Stimulated activated effector memory CD8-positive, alpha-beta T cell treated with anti-CD3 and anti-CD28 coated beads, Interleukin-12 subunit alpha, Interleukin-12 subunit beta, amount 100 ng/mL, for 72 hours (primary cell): ENCODE measurements at places on chromosomes 13 and 19.

DNA sequence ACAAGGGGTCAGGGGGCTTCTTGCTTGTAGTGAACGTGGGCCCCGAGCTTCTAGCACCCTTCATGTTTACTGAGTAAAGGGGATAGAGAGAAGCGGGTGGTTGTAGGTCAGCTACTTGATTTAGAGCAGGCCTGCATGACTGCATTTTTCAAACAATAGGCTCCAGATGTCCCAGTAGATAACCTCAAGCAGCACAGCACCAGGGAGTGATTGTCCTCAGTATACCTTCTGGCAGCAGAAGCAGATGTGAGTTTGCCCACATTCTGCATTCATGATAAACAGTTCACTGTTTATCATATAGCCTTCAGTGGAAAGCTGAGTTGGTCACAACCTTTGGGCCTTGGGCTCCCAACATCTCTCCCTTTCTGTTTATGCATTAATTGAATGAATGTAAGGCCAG lies 4.8 kb downstream of the ZNF439 start:
- no peak for DNase-seq

DNA sequence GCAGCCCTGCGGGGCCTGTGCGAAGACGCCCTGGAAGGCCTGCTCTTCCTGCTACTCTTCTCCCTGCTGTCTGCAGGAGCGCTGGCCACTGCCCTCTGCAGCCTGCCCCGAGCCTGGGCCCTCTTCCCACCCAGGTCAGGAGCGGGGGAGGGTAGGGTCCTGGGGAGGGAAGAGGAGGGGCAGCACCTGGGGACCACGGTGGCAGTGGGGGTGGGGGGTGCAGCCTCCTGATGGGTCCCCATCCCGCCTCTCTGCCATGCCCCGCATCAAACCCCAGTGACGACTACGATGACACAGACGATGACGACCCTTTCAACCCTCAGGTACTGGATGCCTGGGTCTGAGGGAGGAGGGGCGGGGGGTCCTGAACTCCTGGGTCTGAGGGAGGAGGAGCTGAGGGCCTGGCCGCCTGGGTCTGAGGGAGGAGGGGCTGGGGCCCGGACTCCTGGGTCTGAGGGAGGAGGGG lies 13.4 kb upstream of the LENG8 start:
- no peak for DNase-seq

- no peak for DNase-seq
These were observed 13.9 kb downstream of the SGTA start for GRCh38 chr19:2769218-2769617.

GRCh38 chr13:75782985-75783384 lies 146.9 kb downstream of the LMO7 start:
- DNase-seq, result no peak

DNA sequence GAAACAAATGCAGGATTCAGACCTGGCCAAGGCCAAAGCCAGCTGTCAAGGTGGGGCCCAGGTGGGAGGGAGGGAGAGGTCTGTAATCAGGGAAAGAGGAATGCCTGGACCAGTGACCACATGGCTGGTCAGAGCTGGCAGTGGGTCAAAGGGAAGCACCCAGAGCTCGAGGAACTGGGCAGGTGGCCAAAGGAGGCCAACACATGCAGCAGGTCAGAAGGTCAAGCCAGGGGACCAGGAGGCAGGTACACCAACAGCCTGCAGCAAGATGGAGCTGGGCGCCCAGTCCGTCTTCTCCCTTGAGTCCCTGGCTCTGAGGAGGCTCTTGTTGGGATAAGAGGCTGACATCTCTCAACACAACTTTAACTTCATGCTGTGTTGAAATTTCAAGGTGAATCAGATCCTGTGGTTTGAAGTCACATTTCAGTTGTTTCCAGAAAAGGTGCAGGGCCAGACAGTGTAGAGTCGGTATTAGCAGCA lies 17.1 kb downstream of the GPATCH1 start:
- DNase-seq, result no peak

DNA sequence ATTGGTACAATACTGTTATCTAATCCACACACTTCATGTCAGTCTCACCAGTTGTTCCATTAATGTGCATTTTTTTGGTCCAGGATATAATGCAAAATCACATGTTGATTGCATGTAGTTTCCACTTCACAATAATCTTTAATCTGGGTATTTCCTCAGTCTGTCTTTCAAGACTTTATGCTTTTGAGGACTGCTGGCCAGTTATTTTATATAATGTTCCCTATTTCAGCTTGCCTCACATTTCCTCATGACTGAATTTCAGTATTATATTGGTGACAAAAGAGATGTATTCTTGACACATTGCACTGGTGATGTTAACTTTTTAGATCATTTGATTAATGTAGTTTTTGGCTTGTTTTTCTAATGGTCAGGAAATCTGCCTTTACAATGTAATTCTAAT lies 368.3 kb downstream of the IRS2 start:
- no peak for DNase-seq

DNA sequence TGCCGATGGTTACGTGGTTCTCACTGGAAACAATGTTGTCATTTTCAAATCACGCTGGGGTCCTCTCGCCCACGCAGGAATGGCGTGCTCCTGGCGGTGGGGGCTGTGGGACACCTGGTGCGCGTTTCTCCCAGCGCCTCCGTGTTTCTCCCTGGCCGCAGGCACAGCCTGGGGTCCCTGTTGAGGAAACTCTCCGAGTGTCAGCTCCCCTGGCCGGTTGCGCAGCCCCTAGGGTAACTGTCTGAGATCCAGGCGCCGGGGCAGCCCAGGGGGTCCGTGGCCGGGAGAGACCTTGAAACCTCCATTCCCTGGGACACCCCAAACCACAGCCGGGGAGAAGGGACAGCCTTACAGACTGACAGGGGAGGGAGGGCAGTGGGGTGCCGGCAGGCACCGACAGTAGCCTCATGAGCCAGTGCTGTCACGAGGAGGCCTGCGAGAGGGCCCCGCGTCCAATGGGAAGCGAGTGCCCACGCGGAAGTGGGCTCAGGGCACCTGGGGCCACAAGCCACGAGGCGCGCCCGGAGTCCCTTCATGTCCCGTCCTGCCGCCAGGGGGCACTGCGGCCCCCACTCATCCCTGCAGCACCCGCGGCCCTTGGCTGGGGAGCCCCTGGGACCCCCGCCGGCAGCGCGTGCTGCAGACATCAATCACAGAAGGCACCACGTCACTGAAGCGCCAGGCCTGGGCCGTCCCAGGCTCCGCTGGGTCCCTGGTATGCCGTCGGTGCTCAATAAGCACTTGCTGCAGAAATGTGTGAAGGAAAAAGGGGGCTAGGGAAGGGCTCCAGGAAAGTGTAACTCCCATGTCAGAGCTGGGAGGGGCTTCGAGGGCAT lies 9.5 kb downstream of the ADAMTSL5 start:
- DNase-seq, result peak; percentile 63

DNA sequence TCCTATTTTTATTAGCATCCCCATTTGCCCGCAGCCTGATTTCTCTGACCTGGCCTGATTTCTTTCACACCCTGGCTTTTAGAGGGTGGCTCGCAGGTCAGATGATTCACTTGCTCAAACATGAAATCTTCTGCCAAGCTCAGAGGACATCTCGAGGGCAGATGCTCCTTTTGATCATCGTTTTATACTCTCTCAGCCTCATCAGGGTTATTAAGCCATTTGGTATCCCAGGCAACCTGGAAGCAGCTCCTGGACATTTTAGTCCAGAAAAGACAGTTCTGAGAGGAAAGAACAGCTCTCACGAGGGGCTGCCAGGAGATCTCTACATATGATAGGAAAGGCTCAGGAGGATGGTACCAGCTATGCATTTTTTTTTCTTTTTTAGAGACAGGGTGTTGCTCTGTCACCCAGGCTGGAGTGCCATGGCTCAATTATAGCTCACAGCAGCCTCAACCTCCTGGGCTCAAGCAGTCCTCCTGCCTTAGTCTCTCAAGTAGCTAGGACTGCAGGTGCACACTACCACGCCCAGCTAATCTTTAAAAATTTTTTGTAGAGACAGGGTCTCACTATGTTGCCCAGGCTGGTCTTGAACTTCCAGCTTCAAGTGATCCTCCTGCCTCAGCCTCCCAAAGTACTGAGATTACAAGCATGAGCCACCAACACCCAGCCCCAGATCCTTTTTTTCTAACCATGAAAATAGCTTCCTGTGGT lies 165.4 kb downstream of the KATNAL1 start:
- DNase-seq, result no peak

GRCh38 chr19:9836021-9836420 lies 903 bp downstream of the PIN1 start:
- no peak for DNase-seq

DNA sequence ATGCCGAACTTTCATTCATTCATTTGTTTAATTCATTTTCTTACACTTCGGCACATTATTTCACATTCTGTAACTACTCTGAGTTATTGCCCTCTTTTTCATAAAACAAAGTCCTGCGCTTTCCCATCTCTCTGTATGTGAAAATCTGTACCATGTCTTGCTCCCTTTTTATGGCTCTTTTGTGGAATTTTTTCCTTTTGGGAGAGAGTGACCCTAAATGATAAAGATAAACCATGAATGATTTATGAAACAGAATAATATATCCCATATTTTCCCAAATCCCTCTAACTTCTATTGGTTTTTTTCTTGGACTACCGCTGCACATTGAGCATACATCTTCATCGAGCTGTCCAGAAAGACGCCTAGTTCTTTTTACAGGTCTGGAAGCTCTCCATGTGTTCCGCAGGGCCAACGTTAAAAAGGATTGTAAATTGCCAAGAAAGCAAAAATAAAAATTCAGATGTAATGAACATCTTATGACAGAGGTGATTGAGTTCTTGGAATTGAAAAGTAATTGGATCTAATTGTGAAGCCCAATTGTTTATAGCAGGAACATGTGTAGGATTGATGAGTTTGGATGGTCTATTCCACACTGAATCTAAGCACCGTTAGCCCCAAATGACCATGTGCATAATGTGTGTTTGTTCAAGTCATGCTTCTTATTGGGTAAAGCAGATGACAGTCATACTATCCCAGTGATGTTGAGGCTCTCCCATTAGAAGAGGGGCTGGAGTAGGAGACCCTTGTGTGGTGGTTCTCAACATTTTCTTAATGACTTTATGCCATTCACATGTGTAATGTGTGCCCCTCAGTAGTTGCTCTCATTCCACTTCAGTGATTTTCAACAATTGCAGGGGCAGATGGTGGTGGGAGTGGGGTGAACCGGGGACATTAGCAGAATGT lies 378.9 kb downstream of the DLEU7 start:
- no peak for DNase-seq

GRCh38 chr13:53821632-53822031 lies 793.0 kb downstream of the OLFM4 start:
- no peak for DNase-seq

GRCh38 chr13:56700324-56700723 lies 440.4 kb upstream of the PRR20A start:
- DNase-seq, result no peak

DNA sequence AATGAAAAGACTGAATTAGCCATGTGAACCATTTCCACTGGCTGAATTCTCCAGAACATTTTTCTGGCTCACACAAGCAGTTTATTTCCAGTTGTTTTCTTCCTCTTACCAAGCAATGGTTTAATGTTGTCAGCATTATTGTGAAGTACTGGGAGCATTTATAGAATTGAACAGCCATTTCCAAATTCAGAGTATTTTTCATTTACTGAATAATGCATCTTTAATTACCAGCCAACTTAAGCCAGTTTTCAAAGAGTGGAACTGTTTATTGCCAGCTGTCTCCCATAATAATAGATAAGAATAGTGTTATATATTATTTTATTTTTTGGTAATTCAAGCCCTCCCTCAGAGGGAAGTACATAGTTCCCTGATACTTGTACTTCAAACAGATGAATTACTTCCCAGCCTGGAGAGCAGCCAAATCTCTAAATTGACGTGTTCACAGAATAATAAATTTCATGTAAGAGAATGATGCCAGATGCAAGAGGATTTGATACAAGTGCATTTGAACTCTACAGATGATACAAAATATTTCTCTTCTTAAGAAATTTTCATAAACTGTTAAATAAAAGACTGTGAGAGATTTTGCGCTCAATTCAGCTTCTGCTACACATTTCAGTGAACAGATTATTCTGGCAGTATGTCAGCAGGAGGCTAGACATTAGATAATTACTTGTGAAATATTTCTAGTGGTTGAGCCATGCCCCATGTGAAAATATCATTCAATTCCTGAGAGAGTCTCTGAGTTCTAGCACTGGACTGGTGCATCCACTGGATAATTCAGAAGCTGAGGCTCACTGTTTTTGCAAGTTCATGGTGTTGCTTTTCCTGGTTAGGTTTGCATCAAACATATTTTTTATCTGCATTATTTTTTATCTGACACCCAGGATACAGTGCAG lies 315.9 kb downstream of the SLC7A1 start:
- no peak for DNase-seq

DNA sequence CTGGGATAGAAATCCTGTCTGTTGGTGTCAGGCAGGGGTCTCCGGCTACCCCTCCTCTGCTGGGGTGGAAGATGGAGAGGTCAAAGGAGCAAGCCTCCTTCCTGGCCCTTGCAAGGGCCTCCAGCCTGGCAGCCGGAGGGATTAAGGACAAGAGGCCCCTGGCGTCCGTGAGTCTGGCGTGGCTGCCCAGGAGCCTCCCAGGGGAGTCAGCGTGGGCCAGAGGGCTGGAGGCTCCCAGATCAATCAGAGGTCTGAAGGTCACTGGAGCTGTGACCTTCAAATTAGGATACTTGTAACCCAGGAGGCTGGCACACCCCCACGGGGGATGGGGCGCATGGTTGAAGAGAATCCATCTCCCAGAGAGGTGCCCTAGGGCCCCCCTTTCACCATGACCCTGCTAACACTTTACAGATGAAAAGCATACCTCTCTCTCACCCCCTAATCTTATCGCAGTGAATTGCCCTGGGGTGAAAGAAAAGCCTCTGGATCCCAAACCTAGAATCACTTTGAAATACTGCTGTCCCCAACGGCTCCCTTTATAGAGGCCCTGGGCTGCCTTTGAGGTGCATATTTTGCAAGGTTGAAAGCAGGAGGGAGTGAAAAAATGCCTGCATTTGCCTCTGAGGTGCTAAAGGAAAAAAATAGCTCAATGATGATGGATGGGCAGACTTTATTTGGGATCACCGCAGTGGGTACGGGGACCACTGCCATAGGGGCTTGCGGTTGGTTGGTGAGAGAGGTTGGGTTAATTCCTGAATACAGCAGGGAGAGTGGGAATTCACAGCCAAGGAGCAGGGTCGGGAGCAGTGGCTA lies 44.9 kb upstream of the PEG3 start:
- DNase-seq, result no peak

DNA sequence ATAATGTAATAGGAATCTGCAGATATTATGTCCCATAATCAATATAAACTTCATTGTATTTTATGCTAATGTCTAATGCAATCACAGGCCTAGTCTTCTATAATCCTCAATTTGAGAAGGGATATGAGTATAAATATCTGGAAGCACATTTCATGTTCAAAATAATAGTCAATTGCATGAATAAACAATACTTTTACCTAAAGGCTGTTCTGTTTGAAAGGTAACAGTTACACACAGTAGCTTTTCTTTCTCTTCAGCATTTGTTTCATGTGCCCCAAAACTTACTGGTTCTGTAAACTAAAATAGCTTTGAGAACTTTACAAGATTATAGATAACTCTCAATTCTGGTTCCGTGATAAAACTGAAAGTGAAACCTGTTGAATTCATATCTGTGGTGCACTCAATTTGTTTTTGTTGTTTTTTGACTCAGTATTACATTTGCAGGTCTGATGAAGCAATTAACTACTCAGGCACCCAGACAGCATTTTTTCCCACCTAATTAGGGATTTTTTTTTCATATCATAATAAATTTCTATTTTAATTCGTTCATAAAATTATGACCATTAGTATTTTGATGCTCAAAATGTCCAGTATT lies 1193.8 kb downstream of the SLITRK1 start:
- no peak for DNase-seq
